GM23248 (cell line): ENCODE measurements at places on chromosomes 2 and 18. TPM values are rescaled to one million over a fixed set of nuclear protein-coding genes. Genes with fewer than 3 reads are reported as not detected.

The PPM1B gene
- total RNA-seq = 17.4 and 24.4 TPM in 2 replicates

The ARHGAP25 gene
- not detected in 2 replicates for total RNA-seq

The IL18R1 gene
- 1.5 and 1.6 TPM in 2 replicates for total RNA-seq

The AFF3 gene
- 0.76 and 0.86 TPM in 2 replicates for total RNA-seq

The RAD51AP2 gene
- not detected in 2 replicates for total RNA-seq
